RWPE1 (cell line): ENCODE measurements at places on chromosomes 3 and 15.
A peak's percentile ranks its signal among the peaks of the same experiment; 100 is the strongest.

- peak; percentile 64 for DNase-seq
Observed at GRCh38 chr15:43769584-43770228, 7.1 kb downstream of the ELL3 start.

- no peak for DNase-seq
Observed at GRCh38 chr3:128554465-128555097, 61.6 kb upstream of the GATA2 start.

- DNase-seq, result no peak
Observed at GRCh38 chr15:40286061-40286532, 3.2 kb upstream of the ANKRD63 start.

DNA sequence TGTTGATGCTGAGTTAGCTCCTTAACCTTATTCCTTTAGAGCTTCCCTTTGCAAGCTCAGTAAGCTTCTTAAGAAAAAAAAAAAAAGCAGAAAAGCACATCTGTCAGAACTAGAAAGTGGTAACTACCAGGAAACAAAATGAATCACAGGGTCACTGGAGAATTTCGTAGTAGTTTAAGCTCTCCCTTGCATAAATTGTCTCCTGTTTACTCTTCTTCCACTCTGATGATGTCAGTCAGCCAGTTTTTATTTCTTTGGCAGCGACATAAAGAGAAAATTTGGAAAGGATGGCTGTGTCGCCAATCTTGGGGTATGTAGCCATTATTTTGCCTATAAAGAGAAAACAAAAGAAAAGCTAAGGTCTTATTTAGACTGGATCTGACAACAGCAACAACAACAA is 3.2 kb upstream of the GABRR3 start:
- no peak for DNase-seq

GRCh38 chr15:42721016-42721415 is 15.9 kb downstream of the CDAN1 start:
- peak; percentile 68 for DNase-seq
